ENCODE measurements at places on chromosomes 7 and 10. TPM values are rescaled to one million over a fixed set of nuclear protein-coding genes. Genes with fewer than 3 reads are reported as not detected.

DNA sequence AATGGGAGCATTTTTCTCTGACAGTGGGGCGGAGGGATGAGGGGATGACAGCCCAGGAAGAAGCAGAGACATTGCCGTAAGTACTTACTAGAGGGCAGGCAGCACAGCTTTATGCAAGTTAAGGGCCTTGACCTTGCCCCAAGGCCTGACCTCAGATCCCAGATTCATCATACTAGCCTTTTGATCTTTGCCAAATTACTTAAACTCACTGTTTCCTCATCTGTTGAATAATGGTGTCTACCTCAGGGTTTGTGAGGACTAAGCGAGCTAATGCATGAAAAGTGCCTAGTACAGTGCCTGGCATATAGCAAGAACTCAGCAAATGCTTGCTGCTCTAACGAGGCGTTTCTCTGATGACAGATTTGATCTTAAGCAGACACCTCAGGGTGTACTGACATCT, 3.5 kb upstream of the SEMA4G start:
- peaks cover 3% of the 10 kb centered on the region for H3K27me3 ChIP-seq
- peaks cover 33% of the 10 kb centered on the region for H3K36me3 ChIP-seq
- DNase-seq = no peak
- H3K27ac ChIP-seq = no peak overlapping the region
- peaks cover 15% of the 10 kb centered on the region for H3K4me1 ChIP-seq
- H3K4me3 ChIP-seq = no peak overlapping the region

DNA sequence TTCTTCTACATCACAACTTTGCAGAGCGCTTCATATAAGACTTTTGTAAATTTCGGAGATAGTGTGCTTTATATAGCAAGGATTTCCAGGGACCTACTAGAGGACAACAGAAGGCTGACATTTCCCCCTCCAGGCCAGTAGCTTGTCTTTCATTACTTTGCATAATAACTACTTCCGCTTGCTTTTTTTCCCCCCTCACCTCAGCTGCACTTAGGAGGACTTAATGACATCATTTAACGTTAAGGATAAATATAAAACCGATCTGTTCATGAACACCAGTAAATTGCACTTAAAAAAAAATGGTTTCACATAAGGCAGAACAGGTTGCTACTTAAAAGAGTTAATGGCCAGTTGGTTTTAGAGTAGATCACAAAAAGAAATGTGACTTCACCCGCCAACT, 172.3 kb downstream of the AUTS2 start:
- no peak overlapping the region for H3K4me3 ChIP-seq
- H3K27ac ChIP-seq = no peak overlapping the region
- H3K36me3 ChIP-seq = no peaks in the 10 kb centered on the region
- no peaks in the 10 kb centered on the region for H3K27me3 ChIP-seq
- H3K4me1 ChIP-seq = peaks cover 6% of the 10 kb centered on the region
- DNase-seq = no peak

DNA sequence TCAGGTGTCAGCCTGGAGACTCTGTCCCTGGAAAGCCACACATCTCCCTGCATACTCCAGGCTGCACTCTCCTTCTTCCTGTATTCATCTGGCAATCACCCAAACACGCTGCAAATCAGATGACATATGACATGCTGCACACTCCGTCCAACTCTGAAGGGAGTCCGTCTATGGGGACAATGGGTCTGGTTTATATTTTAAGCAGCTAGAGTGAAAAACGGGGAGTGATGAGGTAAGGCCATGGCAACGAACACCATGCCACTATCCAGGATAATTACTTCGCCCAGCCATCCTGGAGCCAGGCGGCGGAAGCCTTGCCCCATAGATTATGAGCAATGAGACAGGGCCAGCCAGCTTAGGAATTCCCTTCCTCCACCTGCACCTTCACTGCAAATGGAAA, 140.1 kb downstream of the PLXNA4 start:
- no peak overlapping the region for H3K4me3 ChIP-seq
- no peak overlapping the region for H3K27ac ChIP-seq
- H3K27me3 ChIP-seq = no peaks in the 10 kb centered on the region
- DNase-seq = no peak
- peaks cover 11% of the 10 kb centered on the region for H3K4me1 ChIP-seq

Gene CTTNBP2
- 0.94 TPM for total RNA-seq

DNA sequence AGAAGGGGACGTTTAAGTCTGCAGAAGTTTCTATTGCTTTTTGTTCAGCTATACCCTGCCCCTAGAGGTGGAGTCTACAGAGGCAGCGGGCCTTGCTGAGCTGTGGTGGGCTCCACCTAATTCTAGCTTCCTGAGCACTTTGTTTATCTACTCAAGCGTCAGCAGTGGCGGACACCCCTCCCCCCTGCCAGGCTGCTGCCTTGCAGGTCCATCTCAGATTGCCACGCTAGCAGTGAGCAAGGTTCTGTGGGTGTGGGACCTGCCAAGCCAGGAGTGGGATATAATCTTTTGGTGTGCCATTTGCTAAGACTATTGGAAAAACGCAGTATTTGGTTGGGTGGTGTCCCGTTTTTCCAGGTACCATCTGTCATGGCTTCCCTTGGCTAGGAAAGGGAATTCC, 147.3 kb upstream of the PRPS1L1 start:
- no peaks in the 10 kb centered on the region for H3K4me1 ChIP-seq
- DNase-seq = no peak
- H3K4me3 ChIP-seq = no peak overlapping the region
- H3K27me3 ChIP-seq = no peaks in the 10 kb centered on the region

DNA sequence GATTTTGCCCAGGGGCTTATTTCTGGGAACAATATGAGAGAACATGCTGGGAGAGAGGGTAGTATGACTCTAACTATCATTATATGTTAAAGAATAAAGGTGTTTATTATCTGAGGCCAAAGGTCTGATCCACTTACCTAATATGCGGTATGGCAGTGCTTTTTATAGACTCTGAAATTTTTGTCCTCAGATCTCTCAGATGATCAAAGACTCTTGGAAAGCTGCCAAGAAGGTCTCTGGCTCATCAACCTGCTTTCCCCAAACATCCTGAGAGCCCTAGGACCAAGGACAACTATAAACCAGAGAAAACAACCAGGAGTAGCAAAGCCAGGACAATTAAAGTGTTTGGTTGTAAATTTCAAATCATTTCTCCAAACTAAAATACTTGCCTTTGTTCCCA, 255.7 kb upstream of the LRRN3 start:
- DNase-seq = no peak
- no peaks in the 10 kb centered on the region for H3K4me1 ChIP-seq
- no peaks in the 10 kb centered on the region for H3K27me3 ChIP-seq
- no peak overlapping the region for H3K4me3 ChIP-seq
- H3K36me3 ChIP-seq = no peaks in the 10 kb centered on the region
- no peak overlapping the region for H3K27ac ChIP-seq

- H3K27me3 ChIP-seq = no peaks in the 10 kb centered on the region
- no peak for DNase-seq
- H3K4me3 ChIP-seq = no peak overlapping the region
- no peaks in the 10 kb centered on the region for H3K4me1 ChIP-seq
Measured at GRCh38 chr10:809671-810350, 120.3 kb upstream of the DIP2C start.

GRCh38 chr7:35036361-35037171, 719 bp downstream of the DPY19L1 start:
- peaks cover 4% of the 10 kb centered on the region for H3K4me1 ChIP-seq
- H3K27ac ChIP-seq = peak overlapping the region; percentile 25
- peak overlapping the region; percentile 88 for H3K4me3 ChIP-seq
- peak; percentile 11 for DNase-seq
- peaks cover 26% of the 10 kb centered on the region for H3K27me3 ChIP-seq

- H3K4me1 ChIP-seq = no peaks in the 10 kb centered on the region
- DNase-seq = no peak
- no peak overlapping the region for H3K4me3 ChIP-seq
- no peak overlapping the region for H3K27ac ChIP-seq
Measured at GRCh38 chr10:61063034-61063433, 119.0 kb upstream of the RHOBTB1 start.

DNA sequence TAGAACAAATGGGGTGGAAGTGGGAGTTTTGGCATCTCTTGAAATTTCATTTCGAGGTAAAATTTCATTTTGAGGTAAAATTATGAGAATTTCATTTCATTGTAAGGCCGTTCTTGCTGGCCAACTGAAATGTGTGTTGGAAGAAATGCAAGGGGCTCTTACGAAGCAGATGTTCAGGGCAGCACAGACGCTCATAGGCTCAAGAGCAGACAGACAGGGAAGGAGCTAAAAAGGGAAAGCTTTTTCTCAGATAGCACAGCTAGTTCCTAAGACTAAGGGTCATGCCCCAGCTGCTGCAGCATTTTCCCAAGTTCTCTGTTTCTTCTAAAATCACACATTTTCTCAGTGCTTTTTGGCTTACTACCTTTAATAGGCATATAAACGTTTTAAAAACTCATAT, 65.1 kb upstream of the SFMBT2 start:
- H3K36me3 ChIP-seq = no peaks in the 10 kb centered on the region
- no peaks in the 10 kb centered on the region for H3K27me3 ChIP-seq
- no peak overlapping the region for H3K4me3 ChIP-seq
- no peak overlapping the region for H3K27ac ChIP-seq
- H3K4me1 ChIP-seq = peaks cover 51% of the 10 kb centered on the region
- DNase-seq = no peak

- H3K27me3 ChIP-seq = no peaks in the 10 kb centered on the region
- H3K4me3 ChIP-seq = no peak overlapping the region
- no peaks in the 10 kb centered on the region for H3K36me3 ChIP-seq
- no peak overlapping the region for H3K27ac ChIP-seq
Measured at GRCh38 chr10:5043716-5044115, 40.1 kb upstream of the AKR1C2 start.

Gene CNPY1
- total RNA-seq = not detected

GRCh38 chr7:144534196-144534595, 130.7 kb upstream of the NOBOX start:
- H3K27ac ChIP-seq = no peak overlapping the region
- no peaks in the 10 kb centered on the region for H3K4me1 ChIP-seq
- no peak for DNase-seq
- no peaks in the 10 kb centered on the region for H3K36me3 ChIP-seq
- H3K27me3 ChIP-seq = no peaks in the 10 kb centered on the region
- H3K4me3 ChIP-seq = no peak overlapping the region

Gene BUB3
- 163 TPM for total RNA-seq

Gene LIPN
- total RNA-seq = 0.09 TPM

DNA sequence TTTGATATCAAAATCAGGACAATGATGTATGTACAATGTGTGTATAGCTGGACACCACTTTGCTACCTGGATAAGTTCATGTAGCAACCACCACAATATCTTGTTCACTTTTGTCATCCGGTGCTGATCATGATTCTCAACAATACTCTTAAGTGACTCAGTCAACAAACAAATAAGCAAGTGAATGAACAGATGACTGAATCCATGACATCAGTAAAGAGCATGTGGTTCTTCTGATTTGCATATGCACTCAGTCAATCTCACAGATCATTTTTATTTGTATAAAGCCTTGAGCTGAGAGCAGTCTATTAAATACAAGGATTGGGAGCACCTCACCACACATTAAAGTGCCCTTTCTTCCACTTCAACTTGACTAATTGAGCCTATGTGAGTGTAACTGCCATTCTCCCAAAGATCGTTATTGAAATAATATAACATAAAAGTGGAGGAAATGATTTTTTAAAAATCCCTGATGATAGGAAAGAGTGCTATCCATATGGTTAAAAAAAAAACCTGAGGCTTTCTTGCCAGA, 69.5 kb downstream of the NPSR1 start:
- H3K27me3 ChIP-seq = no peaks in the 10 kb centered on the region
- H3K4me3 ChIP-seq = no peak overlapping the region
- no peaks in the 10 kb centered on the region for H3K36me3 ChIP-seq
- DNase-seq = no peak
- no peak overlapping the region for H3K27ac ChIP-seq
- no peaks in the 10 kb centered on the region for H3K4me1 ChIP-seq

GRCh38 chr7:28835800-28836199, 122.3 kb downstream of the TRIL start:
- no peak overlapping the region for H3K27ac ChIP-seq
- H3K36me3 ChIP-seq = no peaks in the 10 kb centered on the region
- H3K4me1 ChIP-seq = no peaks in the 10 kb centered on the region
- H3K27me3 ChIP-seq = no peaks in the 10 kb centered on the region

DNA sequence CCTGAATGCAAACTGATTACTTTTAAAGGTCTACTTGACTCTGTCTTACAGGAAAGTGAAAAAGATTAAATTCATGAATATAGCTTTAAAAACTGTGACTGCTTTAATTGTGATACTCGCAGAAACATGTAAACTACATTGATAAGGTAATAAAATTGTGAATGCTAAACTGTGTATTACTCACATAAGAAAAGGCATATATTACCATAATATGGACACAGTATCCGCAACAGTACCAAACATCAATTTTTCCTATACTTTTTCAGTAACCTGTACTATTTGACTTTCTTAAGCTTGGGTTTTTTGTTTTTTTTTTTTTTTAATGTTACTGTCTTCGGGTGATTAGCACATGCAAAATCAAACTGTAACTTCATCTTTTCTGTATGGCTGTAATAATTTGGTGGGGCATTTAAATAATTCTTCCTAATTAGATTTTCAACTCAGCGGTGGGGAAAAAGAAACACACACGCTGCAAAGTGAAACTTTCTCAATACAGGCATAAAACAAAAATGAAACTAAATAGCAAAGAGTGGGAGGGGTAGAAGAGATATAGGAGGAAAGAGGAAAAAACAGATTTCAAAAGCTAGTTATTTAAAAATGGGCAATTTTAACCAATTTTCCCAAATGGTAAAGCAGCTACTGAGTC, 23.2 kb downstream of the NT5C3A start:
- H3K4me1 ChIP-seq = peaks cover 5% of the 10 kb centered on the region
- H3K36me3 ChIP-seq = no peaks in the 10 kb centered on the region
- no peaks in the 10 kb centered on the region for H3K27me3 ChIP-seq
- peak overlapping the region; percentile 29 for H3K27ac ChIP-seq
- no peak for DNase-seq

DNA sequence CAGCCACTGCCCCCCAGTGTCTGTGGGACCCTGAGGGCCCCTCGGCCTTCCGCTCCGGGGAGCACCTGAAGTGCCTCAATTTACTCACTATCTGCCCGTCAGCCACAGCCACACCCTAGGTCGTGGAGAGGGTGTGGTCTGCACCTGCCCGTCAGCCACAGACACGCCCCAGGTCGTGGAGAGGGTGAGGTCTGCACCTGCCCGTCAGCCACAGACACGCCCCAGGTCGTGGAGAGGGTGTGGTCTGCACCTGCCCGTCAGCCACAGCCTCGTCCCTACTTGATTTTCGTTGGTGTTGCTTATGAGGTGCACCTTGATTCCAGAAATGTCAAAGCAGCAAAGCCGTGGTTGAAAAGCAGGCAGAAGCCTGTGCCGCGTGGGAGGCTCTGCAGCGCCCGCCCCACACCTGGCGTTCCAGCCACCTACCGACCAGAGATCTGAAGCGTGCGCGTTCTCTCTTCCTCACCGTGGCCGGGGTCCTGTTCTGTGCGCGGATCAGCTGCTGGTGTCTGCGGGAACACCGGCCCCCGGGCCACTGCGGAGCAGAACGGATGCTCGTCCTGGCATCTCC, 101.6 kb downstream of the DYNC2I1 start:
- H3K36me3 ChIP-seq = no peaks in the 10 kb centered on the region
- no peak overlapping the region for H3K27ac ChIP-seq
- H3K4me3 ChIP-seq = peak overlapping the region; percentile 27
- H3K27me3 ChIP-seq = no peaks in the 10 kb centered on the region
- DNase-seq = peak; percentile 67
- peaks cover 18% of the 10 kb centered on the region for H3K4me1 ChIP-seq

GRCh38 chr10:96991313-96991841, 159.3 kb downstream of the LCOR start:
- peaks cover 13% of the 10 kb centered on the region for H3K4me1 ChIP-seq
- H3K4me3 ChIP-seq = no peak overlapping the region
- H3K27me3 ChIP-seq = no peaks in the 10 kb centered on the region
- no peak for DNase-seq
- H3K27ac ChIP-seq = no peak overlapping the region
